ENCODE measurements at places on chromosomes 2 and 18.
A peak's percentile ranks its signal among the peaks of the same experiment; 100 is the strongest.

DNA sequence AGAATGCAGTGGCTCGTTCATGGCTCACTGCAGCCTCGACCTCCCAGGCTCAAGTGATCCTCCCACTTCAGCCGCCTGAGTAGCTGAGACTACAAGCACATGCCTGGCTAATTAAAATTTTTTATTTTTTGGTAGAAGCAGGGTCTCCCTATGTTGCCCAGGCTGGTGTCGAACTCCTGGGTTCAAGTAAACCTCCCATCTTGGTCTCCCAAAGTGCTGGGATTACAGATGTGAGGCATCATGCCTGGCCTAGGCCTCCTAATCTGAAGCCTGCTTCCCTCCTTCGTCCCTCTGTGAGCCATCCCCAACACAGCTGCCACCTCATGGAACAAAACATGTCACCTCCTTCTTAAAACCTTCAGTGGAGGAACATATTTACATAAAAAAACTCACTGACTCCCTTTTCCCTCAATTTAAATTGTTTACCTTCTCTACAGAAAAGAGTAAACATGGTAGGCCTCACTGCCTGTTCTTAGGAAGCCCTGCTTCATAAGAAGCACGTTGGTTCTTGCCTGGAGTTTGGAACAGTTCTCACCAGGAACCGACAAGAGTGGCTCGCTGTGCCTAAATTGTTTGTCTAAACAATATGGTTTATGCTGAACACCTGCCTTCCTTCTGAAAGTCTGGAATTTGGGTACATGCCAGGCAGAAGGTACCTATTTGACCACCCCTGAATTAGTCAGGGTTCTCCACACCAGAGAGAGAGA, 12.1 kb upstream of the RHOB start:
- DNase-seq = no peak

DNA sequence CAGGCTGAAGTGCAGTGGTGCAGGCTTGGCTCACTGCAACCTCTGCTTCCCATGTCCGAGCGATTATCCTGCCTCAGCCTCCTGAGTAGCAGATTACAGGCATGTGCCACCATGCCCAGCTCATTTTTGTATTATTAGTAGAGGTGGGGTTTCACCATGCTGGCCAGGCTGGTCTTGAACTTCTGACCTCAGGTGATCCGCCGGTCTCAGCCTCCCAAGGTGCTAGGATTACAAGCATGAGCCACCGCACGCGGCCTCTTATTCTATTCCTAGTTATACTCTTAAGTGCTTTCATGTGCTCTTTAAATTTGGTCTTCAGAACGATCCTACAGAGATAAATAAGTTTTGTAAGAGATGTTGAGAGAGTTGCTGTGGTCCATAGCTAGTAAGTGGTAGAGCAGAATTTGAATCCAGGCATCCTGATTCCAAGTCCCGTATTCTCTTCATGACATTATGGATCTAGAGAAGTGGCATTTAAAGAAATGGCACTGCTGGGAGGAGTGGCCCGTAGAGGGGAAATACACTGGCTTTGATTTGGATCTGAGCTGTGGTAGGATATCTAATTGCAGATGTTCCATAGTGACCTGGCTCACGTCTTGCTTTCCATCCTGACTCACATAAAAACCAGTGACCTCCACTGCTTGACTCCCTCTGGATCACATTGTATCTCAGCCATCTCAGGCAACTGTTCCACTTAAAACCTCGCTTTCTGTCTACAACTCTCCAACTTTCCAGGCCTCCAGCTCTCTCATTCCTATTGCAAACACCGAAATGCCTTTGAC, 22.8 kb upstream of the ME2 start:
- DNase-seq = no peak

- no peak for DNase-seq
Observed at GRCh38 chr2:238967031-238967977, 119.4 kb downstream of the TWIST2 start.

DNA sequence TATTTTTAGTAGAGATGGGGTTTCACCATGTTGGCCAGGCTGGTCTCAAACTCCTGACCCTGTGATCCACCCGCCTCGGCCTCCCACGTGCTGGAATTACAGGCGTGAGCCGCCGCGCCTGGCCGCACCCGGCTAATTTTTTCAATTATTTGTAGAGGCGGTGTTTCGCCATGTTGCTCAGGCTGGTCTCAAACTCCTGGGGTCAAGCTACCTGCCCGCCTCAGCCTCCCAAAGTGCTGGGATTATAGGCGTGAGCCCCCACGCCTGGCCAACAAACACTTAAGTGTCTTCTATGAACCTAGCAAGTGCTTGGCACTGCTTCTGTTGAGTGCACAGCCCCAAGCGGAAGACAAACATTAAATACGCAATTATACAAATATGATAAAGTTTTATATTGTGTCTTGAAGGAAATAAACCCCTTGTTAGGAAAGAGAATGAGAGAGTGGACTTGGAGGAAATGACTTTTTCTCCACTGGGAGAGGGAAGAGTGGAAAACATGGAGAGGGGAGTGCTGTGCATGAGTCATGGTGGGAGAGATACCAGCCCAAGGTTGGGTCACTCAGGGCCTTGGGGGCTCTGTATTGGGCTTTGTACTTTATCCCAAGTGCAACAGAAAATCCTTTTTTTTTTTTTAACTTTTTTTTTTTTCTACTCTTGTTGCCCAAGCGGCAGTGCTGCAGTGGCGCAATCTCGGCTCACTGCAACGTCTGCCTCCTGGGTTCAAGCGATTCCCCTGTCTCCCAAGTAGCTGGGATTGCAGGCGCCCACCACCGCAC, 41.4 kb upstream of the ACTR2 start:
- no peak for DNase-seq

- peak; percentile 58 for DNase-seq
Observed at GRCh38 chr2:7097353-7097895, 180.2 kb downstream of the RNF144A start.

DNA sequence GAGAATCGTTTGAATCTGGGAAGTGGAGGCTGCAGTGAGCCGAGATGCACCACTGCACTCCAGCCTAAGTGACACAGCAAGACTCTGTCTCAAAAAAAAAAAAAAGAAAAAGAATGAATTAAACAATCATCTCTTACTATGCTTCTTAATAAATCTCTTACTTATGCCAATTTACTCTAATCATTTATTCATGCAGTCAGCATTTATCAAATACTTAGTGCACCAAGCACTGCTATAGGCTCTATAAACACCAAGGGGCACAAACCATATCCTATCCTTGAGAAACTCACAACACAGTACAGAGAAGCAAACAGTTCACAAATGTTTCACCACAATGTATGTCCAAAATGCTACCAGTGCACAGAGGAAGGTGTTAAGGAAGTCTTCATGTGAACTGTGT, 189.4 kb downstream of the PDE11A start:
- DNase-seq = no peak

DNA sequence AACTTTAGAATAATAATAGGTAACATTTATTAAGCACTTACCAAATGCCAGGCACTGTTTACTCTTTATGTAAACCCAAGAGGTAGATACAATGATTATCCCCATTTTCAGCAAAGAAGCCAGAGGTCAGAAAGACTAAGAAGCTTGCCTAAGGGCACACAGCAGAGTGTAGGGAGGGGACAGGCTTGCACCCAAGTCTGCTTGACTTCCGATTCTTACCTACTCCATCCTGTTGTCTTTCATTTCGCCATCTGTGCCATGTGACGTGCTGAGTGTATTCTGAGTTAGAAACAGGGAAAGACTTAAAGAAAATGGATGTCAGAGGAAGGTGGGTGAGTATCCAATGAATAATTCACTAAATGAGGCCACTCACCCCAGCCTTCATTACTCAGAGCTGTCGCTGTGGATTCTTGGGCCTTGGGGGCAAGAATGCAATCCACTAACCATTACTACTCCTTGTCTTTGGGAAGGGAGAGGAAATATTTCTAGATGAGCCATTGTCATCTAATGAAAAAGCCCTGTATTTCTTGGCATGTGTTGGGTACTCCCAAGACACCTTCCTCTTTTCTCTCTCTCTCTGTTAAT, 76.4 kb upstream of the BCL11A start:
- no peak for DNase-seq

- DNase-seq = no peak
Observed at GRCh38 chr2:63850649-63851048, 9.0 kb downstream of the UGP2 start.

DNA sequence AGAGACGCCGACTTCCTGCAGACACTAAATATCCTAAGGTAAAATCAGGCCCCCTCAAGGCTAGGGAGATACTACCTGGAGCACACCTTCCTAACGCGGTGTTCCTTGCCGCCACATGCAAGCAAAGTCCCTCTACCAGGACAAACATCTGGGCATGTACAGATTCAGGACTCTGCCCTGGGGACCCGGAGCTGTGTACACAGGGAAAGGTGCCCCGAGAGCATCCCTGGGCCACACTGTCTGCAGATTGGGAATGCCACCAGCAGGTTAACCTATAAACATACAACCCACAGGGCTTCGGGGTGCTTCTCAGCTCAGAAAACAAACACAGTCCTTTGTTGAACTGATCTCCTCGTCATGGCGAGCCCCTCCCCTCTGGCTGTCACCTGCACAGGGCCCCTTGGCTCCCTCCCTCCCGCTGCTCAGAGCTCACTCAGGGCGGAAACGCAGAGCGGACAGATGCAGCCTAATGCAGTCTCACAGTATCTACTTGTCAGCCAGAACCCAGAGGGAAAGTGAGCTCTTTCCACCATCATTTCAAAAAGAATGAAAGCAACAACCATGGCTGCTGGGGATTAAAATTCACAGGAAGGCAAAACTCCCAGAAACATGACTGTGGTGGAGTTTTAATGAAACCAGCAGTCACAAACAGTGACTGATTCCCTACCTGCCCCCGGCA, 218.8 kb downstream of the HDAC4 start:
- no peak for DNase-seq

GRCh38 chr2:27214941-27215340, 2.2 kb upstream of the CAD start:
- no peak for DNase-seq

GRCh38 chr2:205411558-205411957, 270.7 kb upstream of the NRP2 start:
- no peak for DNase-seq

DNA sequence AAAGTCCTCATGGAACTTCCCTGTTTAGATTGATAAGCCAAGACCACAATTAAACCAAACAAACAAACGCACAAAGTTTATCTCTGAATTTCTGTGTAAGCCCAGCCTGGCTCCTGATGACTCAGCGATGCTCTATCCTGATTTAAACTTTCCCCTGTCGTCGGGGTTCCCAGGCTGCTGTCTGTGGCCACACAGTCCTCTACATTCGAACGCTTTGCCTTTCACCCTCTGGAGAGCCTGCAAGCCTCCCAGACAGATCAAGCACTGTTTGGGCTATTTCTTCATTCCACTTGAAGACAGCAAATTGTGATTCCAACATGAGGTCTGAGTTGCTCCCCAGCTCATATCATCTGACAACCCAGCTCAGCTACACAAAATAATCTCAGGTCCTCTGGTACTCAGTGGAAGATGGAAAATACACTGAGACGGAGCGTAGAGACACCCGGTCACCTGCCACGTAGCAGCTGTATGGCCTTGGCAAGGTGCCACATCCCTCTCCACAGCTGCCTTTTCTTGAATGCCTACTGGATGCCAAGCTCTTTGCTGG, 51.2 kb downstream of the CYRIA start:
- no peak for DNase-seq
